Activated CD4-positive, alpha-beta memory T cell treated with anti-CD3 and anti-CD28 coated beads, Interleukin-2, amount 10 ng/mL, durations not matched to agents 7 days and 5 days (primary cell): ENCODE measurements at places on chromosomes 2 and 18. TPM values are rescaled to one million over a fixed set of nuclear protein-coding genes. Genes with fewer than 3 reads are reported as not detected.

FAM110C gene
- 5.1 TPM for total RNA-seq

CHRNA1 gene
- not detected for total RNA-seq

SLC16A14 gene
- total RNA-seq, result 0.40 TPM

EPB41L3 gene
- 0.86 TPM for total RNA-seq

RGPD8 gene
- 9.5 TPM for total RNA-seq

G6PC2 gene
- not detected for total RNA-seq

KCNG2 gene
- not detected for total RNA-seq

ICA1L gene
- 5.6 TPM for total RNA-seq

SGPP2 gene
- total RNA-seq, result 3.1 TPM

DSG4 gene
- total RNA-seq, result not detected

DNA sequence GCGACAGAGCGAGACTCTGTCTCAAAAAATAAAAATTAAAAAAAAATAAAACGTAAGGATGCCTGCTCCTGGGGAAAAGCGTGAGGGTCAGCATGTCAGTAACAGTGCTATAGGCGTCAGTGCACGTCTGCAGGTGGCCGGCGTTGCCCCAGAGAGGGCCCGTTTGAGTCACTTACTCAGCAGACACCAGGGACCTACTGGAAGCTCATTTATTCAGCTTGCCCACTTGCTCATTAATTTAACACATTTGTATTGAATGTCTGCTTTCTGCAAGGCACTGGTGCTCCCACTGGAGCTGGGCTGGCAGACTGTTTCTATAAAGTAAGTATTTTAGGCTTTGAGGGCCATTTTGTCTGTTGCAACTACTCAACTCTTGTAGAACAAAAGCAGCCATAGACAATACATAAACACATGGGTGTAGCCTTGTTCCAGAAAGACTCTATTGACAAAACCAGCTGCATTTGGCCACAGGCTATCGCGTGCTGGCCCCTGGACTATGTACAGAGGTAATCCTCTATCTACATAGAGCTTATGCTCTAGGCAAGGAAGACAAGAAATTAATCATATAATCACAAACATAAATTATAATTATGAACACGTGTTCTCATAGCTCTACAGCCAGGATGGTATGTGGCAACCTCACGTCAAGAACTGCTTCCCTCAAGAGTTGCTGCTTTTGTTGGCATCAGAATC lies 73.2 kb downstream of the KLHL29 start:
- H3K36me3 ChIP-seq, result no peaks in the 10 kb centered on the region
- peaks cover 6% of the 10 kb centered on the region for H3K4me1 ChIP-seq
- H3K27me3 ChIP-seq, result peaks cover 20% of the 10 kb centered on the region
- DNase-seq, result no peak

GRCh38 chr2:101534149-101534611 lies 59.3 kb upstream of the RFX8 start:
- H3K27me3 ChIP-seq, result no peaks in the 10 kb centered on the region
- no peak overlapping the region for H3K4me3 ChIP-seq
- no peak for DNase-seq

- DNase-seq, result no peak
- no peaks in the 10 kb centered on the region for H3K36me3 ChIP-seq
- no peak overlapping the region for H3K4me3 ChIP-seq
- H3K27ac ChIP-seq, result no peak overlapping the region
- no peaks in the 10 kb centered on the region for H3K27me3 ChIP-seq
- H3K4me1 ChIP-seq, result no peaks in the 10 kb centered on the region
These were observed 1559.3 kb upstream of the ZEB2 start for GRCh38 chr2:146079216-146079615.

- no peaks in the 10 kb centered on the region for H3K4me1 ChIP-seq
- no peaks in the 10 kb centered on the region for H3K36me3 ChIP-seq
- H3K4me3 ChIP-seq, result no peak overlapping the region
These were observed 11.7 kb upstream of the NUP35 start for GRCh38 chr2:183112577-183112976.

GRCh38 chr18:681985-682384 lies 24.5 kb downstream of the TYMS start:
- H3K27ac ChIP-seq, result peak overlapping the region; percentile 90
- H3K4me3 ChIP-seq, result peak overlapping the region; percentile 28
- peaks cover 36% of the 10 kb centered on the region for H3K4me1 ChIP-seq
- DNase-seq, result peak; percentile 82
- peaks cover 72% of the 10 kb centered on the region for H3K36me3 ChIP-seq
- H3K27me3 ChIP-seq, result no peaks in the 10 kb centered on the region

DNA sequence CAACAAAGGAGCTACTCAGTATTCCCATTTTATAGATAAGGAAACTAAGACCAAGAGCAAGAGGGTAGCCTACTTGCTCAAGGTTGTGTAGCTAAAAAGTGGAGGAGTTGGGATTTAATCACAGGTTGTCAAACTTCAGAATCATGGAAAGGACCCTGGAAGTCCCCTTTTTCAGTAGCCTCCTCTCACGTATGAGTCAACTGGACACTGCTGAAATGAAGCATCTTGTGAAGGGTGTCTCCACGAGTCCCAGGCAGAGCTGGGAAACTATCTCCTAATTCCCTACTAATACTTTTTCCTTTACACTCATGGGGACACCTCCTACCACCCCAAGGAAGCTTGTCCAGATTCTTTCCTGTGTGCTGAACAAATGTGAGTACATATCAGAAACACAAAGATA lies 155.8 kb downstream of the RHBDD1 start:
- H3K36me3 ChIP-seq, result peaks cover 21% of the 10 kb centered on the region
- no peaks in the 10 kb centered on the region for H3K27me3 ChIP-seq
- no peak overlapping the region for H3K4me3 ChIP-seq
- no peak for DNase-seq
- peaks cover 1% of the 10 kb centered on the region for H3K4me1 ChIP-seq
- no peak overlapping the region for H3K27ac ChIP-seq

DNA sequence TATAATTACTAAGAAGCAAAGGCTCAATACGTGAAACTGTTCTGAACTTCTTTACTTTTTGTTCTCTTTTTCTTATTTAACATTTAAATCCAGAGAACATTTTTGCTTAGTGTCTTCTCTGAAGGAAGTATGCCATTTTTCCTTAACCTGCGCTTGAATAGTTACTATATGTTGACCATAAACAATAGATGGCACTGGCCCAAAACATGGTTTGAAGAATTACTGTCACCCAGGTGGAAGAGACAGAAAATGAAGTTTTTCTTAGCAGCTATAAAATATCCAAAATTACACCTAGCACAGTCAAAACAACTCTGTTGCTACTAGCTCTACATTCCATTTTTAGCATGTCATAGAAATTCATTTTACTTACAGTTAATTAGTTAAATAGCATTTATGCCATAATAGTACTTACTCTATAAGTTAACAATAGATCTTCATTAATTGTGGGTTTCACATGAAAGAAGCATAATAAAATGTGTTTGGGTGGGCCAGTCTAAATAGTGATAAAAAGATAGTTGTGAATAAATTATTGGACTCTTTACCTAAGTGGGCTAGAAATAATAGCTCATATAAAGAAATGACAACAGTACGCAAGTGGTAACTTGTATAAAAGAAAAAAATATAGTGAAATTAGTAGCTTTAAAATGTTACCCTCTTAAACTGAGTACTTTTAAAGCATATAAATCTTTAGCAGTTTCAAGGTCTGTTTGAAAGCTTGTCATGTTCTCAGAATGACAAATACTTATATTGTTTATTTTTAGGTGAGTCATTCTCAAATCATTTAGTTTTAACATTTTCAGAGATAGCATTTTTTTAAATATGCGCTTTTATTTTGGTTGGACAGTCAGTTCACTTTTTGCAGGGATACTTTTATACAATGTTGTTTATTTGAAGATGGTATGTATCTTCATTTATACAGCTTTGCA lies 3.7 kb downstream of the ETAA1 start:
- H3K4me1 ChIP-seq, result peaks cover 26% of the 10 kb centered on the region
- no peak overlapping the region for H3K27ac ChIP-seq
- H3K27me3 ChIP-seq, result no peaks in the 10 kb centered on the region
- no peak overlapping the region for H3K4me3 ChIP-seq
- no peak for DNase-seq

DNA sequence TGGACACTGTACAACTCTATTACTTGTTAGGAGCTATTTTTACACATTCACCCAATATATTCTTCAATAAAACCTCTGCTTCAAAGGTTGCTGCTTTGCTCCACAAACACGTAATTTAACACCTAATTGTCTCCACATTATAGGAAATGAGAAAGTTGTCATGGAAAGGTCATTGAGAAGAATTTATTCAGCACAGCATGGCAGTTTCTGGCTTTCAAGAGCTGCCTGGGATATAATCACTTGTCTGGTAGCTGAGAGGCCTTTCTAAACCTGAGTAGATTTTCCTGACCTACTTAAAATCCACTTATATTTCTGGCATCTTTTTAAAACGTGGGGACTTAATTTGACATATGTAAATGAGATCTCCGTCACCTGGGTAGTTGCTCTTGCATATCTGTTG lies 216.1 kb downstream of the ZNF804A start:
- H3K36me3 ChIP-seq, result no peaks in the 10 kb centered on the region
- H3K27me3 ChIP-seq, result no peaks in the 10 kb centered on the region
- H3K4me3 ChIP-seq, result no peak overlapping the region
- H3K27ac ChIP-seq, result no peak overlapping the region
- no peaks in the 10 kb centered on the region for H3K4me1 ChIP-seq

- H3K36me3 ChIP-seq, result no peaks in the 10 kb centered on the region
- no peak overlapping the region for H3K4me3 ChIP-seq
- peaks cover 45% of the 10 kb centered on the region for H3K27me3 ChIP-seq
- H3K4me1 ChIP-seq, result no peaks in the 10 kb centered on the region
- no peak overlapping the region for H3K27ac ChIP-seq
These were observed 69.5 kb downstream of the ANTXR1 start for GRCh38 chr2:69082430-69082997.

DNA sequence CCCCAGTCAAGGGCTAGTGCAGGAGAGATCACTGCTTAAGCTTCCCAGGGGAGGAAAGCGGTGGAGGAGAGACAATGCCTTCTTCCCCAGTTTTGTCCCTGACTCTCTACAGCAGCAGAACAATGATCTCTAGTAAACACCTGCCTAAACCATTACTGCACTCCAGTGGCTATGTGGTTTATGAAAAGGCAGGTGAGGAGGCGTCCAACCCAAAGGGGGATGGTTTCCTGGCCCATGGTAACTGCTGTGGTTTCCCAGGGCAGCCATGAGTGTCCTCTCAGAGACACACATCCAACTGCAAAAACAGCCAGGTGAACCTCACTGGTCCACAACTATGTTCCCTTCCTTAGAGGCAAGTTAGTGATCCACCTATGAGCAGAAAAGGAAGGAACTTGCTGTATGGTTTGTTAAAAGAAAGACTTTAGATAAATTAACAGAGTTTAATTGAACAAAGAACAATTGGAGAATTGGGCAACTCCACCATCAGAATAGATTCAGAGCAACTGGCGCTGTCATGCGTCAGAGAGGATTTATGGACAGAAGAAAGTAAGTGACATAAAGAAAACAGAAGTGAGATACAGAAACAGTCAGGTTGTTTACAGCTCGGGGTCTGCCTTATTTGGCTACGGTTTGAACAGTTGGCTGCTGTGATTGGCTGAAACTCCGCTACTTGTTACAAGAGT lies 4.8 kb upstream of the TTC39C start:
- peaks cover 2% of the 10 kb centered on the region for H3K36me3 ChIP-seq
- peak overlapping the region; percentile 93 for H3K27ac ChIP-seq
- DNase-seq, result peak; percentile 55
- peaks cover 62% of the 10 kb centered on the region for H3K4me1 ChIP-seq

GRCh38 chr2:179612108-179612507 lies 249.3 kb downstream of the ZNF385B start:
- H3K27me3 ChIP-seq, result no peaks in the 10 kb centered on the region
- no peak overlapping the region for H3K4me3 ChIP-seq
- no peak for DNase-seq
- H3K36me3 ChIP-seq, result no peaks in the 10 kb centered on the region

- no peak overlapping the region for H3K27ac ChIP-seq
- no peak overlapping the region for H3K4me3 ChIP-seq
- no peaks in the 10 kb centered on the region for H3K4me1 ChIP-seq
These were observed 136.7 kb upstream of the CWC22 start for GRCh38 chr2:180143633-180144337.

GRCh38 chr2:143847257-143847656 lies 672.7 kb downstream of the ZEB2 start:
- H3K4me1 ChIP-seq, result no peaks in the 10 kb centered on the region
- H3K27ac ChIP-seq, result no peak overlapping the region
- no peaks in the 10 kb centered on the region for H3K36me3 ChIP-seq
- H3K4me3 ChIP-seq, result no peak overlapping the region
- peaks cover 29% of the 10 kb centered on the region for H3K27me3 ChIP-seq

GRCh38 chr2:217816396-217816869 lies 186.4 kb downstream of the TNS1 start:
- no peak for DNase-seq
- no peak overlapping the region for H3K27ac ChIP-seq

DNA sequence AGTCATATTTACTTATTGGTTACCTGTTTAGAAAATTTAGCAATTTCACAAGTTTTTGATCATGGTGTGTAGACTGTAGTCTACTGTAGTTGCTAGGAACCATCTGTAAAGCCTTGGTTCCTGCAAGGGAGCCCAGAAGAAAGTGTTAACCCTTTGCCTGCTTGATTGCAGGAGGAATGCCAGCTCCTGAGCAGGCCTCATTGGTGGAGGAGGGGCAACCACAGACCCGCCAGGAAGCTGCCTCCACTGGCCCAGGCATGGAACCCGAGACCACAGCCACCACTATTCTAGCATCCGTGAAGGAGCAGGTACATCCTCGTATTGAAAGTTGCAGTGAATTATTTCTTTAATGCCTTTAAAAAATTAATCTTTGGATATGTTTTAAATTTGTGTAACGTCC lies 76.3 kb downstream of the PKP4 start:
- peaks cover 7% of the 10 kb centered on the region for H3K36me3 ChIP-seq
- H3K4me1 ChIP-seq, result no peaks in the 10 kb centered on the region
- H3K27ac ChIP-seq, result no peak overlapping the region
- H3K4me3 ChIP-seq, result no peak overlapping the region
- H3K27me3 ChIP-seq, result no peaks in the 10 kb centered on the region

GRCh38 chr2:30226144-30227032 lies 4.9 kb upstream of the LBH start:
- H3K4me1 ChIP-seq, result peaks cover 65% of the 10 kb centered on the region
- peaks cover 11% of the 10 kb centered on the region for H3K27me3 ChIP-seq
- no peaks in the 10 kb centered on the region for H3K36me3 ChIP-seq
- no peak for DNase-seq

DNA sequence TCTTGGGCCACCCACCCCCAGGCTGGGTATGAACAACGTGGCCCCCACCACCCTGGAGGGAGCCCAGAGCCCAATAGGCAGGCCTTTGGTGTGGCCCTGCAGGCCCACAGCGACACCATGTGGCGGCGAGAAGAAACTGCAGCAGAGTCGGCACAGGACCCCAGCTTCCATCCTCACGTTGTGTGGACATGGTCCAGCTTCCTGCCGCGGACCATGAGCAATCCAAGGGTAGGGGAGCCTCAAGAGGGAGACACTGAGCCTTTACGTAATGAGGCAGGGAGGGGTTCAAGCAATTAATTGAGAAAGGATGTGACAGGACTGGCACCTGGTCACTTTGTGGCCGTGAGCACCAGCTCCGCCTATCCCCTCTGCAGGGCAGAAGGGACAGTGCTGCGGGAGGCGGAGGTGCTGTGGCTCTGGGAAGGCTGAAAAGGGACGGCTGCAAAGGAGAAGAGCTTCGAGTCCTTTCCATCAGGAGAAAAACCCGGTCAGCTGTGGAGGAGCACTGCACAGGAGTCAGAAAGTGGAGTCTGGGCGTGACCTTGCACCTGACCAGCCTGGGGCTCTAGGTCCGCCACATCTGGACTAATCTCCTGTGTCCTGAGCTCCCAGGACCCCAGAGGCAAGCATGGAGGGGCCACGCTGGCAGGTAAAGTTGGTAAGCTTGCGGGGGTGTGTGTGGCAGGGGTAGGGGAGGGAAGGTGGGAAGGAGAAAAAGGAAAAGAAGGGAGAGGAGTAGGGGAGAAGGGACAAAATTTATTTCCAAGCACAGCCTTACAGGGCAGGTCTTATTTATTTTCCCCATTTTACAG lies 44.9 kb downstream of the TMEM37 start:
- no peak overlapping the region for H3K4me3 ChIP-seq
- no peaks in the 10 kb centered on the region for H3K36me3 ChIP-seq
- no peak overlapping the region for H3K27ac ChIP-seq
- no peaks in the 10 kb centered on the region for H3K4me1 ChIP-seq
